Hypothalamus (tissue), 51 donors: ENCODE measurements at places on chromosomes 2 and 18.

- no peak for DNase-seq
These were observed 74.6 kb upstream of the OTOS start for GRCh38 chr2:240214790-240215675.

DNA sequence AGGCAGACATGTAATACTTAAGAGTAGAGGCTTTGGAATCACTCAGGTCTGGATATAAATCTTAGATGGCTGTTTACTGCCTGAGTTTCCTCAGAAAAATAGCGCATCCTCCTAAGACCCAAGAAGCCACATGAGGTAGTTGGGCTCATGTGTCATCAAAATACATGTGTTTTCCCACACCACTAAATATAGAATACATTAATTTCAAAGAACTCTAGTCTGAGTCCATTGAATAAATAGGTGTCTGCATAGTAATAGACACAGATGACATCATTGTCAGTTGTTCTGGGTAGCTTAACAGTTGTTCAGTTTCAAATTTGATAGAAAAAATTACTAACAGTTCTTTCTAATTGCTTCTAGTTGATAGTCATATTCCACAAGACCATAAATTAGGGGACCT lies 9.6 kb downstream of the PPP1R1C start:
- no peak for DNase-seq

DNA sequence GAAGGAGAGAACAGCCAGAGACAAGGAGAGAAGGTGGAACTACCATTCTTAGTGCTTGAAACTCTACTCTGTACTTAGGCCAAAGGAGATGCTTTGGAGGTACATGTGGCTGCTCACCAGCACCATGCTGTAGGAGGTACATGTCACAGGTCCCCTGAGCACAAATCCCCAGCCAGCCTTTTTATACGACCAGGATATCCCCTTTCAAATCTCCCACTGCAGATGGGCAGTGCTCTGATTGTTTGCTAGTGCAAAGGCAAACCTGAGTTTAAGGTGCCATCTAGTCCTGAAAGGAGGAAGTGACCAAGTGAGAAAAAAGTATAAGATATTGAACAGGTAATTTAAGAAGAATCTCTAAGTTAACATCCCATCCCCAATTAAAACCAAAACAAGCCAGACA lies 17.1 kb upstream of the TTC21B start:
- no peak for DNase-seq

DNA sequence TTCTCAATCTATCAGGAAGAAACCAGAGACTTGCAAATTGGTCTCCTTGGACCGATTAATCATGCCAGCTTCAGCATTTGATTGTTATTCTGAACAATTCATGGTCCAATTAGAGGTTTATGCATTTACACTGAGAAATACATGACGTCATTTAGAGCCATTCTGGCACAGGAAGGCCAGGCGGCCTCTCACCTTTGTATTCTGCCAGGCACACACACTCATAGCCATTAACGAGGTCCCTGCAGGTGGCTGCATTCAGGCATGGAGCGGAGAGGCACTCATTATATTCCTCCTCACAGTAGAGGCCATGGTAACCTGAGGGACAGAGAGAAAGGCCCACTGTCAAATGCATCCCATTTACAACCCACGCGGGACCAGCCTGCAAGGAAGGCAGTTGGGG lies 146.8 kb upstream of the PID1 start:
- DNase-seq = no peak

GRCh38 chr18:69916412-69916811 lies 31.3 kb downstream of the CD226 start:
- no peak for DNase-seq

DNA sequence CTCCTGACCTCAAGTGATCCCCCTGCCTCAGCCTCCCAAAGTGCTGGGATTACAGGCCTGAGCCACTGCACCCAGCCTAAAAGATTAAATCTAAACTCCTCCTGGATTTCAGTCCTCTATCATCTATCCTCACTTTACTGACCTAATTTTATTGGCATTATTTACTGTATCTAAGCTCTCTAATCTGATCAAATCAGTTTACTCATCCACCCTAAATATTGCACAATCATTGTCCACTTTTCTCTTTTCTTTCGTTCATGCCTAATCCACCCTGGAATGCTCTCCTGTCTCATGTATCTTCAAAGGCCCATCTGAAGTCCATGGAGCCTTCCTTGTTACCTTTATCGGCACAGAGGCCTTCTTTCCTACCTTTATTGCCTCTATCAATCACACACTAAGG lies 31.6 kb upstream of the GPR155 start:
- no peak for DNase-seq

DNA sequence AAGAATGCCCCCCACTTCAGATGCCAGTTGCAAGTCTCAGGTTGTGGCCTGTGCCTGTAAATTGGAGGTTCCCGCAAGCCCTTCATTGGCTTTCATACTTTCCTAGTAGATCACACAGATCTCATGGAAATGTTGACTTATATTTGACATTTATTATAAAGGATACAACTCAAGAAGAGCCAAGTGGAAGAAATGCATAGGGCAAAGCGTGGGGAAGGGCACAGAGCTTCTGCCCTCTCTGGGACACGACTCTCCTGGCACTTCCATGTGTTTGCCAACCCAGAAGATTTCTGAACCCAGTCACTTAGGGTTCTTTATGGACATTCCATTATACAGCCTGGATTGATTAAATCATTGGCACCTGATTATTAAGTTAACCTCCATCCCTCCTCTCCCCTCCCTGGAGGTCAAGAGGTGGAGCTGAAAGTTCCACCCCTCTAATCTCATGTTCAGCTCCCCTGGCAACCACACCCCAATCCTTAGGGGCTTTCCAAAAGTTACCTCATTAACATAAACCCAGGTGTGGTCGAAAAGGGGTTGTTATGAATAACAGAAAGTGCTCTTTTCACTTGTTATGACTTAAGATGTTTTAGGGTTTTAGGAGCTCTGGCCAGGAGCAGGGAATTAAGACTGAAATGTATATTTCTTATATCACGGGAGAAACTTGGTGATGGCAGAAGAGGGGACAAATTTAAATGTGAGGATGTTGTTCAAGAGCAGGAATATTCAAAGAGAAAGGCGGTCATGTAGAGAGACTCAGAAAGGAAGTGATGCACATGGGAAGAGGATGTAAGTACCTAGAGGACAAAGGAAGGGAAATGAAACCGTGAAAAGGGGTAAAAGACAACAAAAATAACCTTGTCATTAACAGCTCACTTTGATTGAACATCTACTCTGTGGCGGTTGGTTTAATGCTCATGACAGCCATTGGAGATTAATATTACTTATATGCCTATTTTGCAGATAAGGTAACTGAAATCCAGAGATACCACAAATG lies 31.8 kb downstream of the SP100 start:
- DNase-seq = no peak

DNA sequence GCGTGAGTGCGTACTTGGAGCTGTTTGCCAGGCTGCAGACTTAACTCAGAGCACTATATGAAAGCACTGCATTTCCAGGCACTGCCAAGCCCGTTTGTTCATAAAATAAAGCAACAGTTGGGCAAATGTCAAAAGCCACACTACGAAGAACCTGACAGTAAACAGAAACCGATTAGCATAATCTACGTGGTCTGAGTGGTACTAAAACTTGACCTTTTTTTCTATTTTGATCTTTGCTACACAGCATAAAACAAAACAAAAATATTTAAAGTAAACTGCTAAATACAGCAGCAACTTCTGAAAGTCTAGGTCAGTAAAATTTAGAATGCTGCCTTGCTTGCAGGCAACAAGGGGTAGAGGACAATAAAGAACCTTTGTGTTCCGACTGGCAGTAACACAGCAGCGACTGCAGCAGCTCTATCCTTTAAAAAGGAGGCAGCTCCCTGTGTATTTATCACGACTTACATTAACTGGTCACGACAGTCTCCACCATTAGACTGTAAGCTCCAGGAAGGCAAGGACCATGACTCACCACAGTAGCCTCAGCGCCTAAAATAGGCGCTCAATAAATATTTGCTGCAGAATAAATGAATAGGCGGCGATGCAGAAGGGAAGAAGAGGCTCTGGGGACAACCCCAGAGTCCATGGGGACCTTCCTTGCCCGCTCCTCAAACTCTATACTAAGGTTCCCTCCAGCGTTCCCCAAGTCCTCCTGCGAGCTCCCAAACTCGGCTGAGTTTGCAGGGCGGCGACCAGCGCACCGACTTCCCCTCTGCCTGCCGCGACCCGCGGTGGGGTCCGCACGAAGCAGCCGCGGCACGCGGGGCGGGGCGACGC lies 902 bp downstream of the SS18 start:
- no peak for DNase-seq

DNA sequence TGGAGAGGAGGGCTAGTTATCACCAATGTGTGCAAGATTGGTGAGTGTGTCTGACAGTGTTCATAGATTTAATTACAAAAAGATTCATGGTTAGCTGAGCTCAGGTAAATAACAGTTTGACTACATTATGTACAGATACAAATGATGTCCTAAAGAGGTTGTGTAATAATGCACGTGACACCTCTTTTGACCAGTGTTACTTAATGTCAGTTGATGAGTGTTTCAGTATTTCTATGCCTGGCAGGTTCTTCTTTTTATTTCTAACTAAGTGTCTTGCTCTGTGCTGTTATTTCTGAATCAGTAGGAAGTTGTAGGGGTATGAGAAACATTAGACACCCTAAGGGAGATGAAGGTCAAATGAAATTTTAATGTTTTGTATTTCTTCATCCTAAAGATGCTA lies 7.9 kb upstream of the INHBB start:
- DNase-seq = no peak

- DNase-seq = no peak
These were observed 20.3 kb upstream of the EHBP1 start for GRCh38 chr2:62685256-62685655.

DNA sequence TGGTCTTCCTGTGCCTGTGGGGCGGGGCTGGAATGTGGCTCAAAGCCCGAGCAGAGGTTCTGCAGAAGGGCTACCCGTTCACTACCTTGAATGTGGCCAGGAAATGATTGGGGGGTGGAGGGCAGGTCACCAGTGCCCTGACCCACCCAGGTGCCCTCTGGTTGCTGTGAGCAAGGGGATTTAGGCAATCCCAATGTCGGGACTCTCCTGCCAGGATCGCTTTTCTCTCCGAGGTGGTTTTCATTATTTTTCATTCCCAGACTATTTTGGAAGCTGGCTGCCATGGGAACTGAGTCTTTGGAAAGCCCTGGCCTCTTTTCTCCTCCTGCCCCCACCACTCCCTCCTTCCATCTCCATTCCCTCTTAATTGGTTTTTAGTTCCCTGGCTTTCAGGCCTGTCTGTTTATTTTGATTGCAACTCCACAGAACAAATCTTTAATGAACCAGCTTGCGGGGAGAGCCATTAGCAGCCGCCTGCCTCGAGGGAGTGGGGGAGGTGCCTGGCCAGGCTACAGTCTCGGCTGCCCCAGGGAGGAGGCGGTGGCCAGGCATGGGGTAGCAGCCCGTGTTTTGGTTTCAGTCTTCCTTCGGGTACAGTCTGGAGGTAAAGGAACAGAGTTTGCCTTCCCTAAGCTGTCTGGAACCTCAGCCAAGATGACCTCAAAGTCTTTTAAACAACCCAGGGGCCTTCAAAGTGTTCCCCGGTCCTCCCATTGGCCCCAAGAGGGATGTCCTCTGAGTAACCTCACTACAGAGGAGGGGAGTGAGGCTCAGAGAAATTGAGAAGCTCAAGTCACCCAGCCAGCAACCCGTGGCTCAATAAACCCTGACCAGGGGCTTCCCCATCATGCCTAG lies 114.4 kb upstream of the HAAO start:
- peak; percentile 33 for DNase-seq

DNA sequence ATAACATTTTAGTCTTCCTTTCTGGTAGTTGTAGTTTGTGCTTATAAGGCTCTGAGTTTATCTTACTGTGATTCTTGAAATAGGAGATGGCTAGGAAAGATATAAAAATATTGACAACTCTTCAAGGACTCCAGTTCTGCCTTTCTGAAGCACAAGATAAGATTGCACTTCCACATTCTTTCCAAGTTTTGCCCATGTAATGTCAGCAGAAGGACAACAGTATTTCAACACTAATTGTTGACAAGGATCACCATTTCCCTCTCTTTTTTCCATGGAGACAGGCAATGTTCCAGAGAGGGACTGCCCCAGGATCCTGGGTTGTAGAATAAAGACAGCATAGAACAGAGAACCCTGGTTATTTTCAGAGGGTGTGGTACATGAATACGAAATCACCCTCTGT lies 279.1 kb upstream of the CNTNAP5 start:
- DNase-seq = no peak

- DNase-seq = no peak
These were observed 11.1 kb upstream of the RPIA start for GRCh38 chr2:88680266-88680902.

- no peak for DNase-seq
These were observed 47.0 kb upstream of the MAP3K20 start for GRCh38 chr2:173028671-173029070.

- no peak for DNase-seq
These were observed 10.5 kb upstream of the CYP26B1 start for GRCh38 chr2:72157871-72158771.

- DNase-seq = no peak
These were observed 9.6 kb downstream of the FBXO15 start for GRCh38 chr18:74137920-74138538.

DNA sequence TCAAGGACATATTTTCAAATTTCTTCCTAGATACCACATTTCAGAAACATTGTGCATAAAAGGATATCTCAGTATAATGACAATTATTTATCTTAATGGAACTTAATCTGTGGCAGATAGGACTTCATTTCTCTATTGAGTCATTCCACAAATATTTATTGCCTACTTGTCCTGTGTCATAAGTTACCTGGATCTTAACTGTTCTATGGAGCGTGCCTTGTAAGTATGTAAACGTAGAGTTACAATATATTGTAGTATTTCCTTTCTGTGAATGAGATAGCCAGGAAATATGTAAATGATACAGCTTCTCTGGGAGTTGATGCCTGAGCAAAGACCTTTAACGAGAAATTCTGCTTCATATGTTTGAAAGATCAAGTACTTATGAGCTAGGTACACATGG lies 2.5 kb downstream of the AGFG1 start:
- no peak for DNase-seq

GRCh38 chr2:31081492-31081891 lies 56.7 kb downstream of the GALNT14 start:
- no peak for DNase-seq

DNA sequence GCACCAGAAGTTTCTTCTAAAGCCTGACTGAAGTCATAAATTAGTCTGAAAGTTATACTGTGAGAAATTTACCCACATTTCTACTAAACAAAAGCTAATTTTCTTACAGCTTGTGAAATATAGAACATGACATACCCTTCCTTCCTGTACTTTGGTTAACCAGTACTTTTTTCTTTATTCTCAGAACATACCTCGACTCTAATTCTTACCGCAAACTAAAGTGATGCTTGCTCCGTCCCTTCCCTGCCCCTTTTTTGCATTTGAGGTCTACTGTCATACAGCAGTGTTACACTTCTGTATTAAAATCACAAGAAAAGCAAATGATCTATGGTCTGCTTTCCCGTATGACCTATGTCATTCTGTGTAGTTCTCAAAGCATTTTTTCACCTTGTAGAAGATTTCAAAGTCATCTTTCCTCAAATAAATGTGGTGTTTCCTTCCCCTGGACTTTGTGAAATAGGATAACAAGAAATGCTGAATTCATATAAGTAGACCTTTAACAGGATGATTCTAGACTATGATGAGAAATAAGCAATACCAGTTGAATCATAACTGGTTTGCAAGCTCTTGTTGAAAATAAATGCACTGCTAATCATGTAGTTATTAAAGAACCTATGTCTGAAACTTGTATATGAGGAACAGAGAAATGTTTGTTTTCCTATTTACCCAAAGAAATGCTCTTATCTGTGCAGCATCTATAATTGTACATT lies 30.4 kb downstream of the CYTIP start:
- DNase-seq = no peak
